Hematopoietic multipotent progenitor cell treated with erythropoietin and hydrocortisone succinate and interleukin-3 and kit ligand, for 17 days (in vitro differentiated cells): ENCODE measurements at places on chromosomes 2 and 18.

- no peak for DNase-seq
Observed at GRCh38 chr2:238956676-238957075, 108.8 kb downstream of the TWIST2 start.

DNA sequence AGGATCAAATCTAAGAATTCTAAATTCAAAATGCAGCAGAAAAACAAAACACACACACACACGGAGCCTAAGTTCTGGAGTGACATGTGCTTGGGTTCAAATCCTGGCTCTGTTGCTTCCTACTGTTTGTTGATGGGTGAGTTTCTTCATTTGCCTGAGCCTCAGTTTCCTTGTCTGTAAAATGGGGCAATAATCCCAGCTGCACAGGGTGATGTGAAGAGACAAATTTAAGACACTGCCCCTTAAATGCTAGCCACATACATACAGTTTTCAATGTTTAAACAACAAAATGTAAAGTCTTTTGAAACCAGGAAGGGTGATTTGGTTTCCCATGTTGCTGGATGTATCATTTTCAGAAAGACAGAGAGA lies 943 bp upstream of the GPR17 start:
- no peak for DNase-seq

GRCh38 chr2:76564734-76565133 lies 854.0 kb upstream of the GCFC2 start:
- DNase-seq, result no peak

DNA sequence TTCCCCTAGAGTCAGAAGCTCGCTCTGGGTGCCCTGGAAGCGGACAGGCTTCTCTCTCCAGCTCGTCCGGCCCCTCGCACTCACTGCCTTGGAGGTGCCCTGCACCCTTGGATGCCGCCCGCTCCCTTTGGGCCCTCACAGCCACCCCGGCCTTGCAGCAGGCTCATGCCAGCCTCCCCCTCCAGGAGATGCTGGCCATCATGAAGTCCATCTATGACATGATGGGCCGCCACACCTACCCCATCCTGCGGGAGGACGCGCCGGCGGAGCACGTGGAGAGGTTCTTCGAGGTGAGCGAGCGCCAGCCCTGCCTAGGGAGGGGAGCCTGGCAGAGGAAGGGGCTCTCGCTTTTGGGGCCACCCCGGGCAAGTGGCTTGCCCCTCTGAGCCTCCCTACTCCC lies 20.3 kb upstream of the FAHD2A start:
- DNase-seq, result no peak

DNA sequence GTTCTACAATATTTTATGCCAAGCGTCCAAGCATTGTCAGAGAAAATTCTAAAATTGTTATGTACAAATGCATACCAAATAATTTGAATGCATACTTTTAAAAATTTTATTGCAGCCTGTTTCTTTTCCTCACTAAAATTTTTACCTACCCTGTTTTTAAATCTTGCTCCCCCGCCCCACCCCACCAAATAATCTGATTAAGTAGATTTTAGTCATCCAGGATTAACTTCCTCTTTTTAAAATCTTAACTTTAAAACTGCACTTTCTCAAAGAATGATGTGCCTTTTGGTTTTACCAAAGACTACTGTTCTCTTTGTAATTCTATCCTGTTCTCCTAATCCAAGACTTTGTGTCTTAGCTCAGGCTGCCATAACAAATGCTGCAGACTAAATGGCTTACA lies 269.4 kb upstream of the FN1 start:
- DNase-seq, result no peak

GRCh38 chr2:37020212-37020886 lies 54.0 kb upstream of the STRN start:
- DNase-seq, result no peak

DNA sequence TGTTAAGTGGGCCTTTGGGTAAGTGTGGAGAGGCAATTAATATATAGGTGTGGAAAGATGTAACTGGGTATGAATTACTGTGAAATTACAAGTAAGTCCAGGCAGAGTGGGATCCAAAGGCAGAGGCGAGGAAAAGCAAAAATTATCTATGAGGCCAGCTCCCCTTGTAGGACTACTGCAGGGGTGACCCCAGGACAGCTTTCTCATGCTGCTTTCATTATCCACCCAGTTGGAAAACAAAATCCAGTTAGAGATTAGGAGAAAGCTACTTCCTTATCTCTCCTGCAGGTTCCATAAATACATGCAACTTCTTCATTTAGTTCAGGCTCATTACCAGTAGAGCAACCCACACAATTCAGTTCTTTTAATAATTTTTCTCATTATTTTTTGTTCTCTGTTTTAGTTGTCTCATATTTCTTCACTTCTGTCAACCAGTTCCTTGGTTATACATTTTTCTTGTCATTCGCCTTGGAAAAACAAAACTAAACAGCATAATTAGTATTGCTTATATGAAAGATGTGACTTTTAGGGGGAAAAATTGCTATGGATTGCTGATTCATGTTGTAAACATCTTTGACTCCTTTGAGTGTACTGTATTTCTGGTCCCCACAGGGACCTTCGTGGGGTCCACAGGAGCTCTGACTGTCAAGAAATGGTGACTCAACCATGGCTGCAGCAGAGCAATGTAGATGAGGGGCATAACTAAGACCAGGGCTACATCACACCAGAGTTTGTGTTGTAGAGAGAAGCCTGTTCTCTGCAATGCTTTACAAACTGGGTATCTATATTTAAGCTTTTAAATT lies 110.4 kb upstream of the PARD3B start:
- DNase-seq, result no peak

DNA sequence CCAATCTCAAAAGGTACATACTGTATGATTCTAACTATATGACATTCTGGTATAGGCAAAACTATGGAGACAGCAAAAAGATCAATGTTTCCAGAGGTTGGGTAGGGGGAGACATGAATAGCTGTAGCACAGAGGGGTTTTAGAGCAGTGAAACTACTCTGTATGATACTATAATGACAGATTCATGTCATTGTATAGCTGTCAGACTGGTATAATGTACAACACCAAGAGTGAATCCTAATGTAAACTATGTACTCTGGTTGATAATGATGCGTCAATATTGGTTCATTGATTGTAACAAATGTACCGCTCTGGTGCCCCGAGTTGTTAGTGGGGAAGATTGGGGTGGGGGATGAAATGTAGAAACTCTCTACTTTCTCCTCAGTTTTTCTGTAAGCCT lies 172.4 kb upstream of the SPOPL start:
- no peak for DNase-seq

- no peak for DNase-seq
Observed at GRCh38 chr18:23618862-23619387, 32.6 kb upstream of the NPC1 start.

GRCh38 chr2:25312958-25313710 lies 28.6 kb downstream of the DNMT3A start:
- no peak for DNase-seq

DNA sequence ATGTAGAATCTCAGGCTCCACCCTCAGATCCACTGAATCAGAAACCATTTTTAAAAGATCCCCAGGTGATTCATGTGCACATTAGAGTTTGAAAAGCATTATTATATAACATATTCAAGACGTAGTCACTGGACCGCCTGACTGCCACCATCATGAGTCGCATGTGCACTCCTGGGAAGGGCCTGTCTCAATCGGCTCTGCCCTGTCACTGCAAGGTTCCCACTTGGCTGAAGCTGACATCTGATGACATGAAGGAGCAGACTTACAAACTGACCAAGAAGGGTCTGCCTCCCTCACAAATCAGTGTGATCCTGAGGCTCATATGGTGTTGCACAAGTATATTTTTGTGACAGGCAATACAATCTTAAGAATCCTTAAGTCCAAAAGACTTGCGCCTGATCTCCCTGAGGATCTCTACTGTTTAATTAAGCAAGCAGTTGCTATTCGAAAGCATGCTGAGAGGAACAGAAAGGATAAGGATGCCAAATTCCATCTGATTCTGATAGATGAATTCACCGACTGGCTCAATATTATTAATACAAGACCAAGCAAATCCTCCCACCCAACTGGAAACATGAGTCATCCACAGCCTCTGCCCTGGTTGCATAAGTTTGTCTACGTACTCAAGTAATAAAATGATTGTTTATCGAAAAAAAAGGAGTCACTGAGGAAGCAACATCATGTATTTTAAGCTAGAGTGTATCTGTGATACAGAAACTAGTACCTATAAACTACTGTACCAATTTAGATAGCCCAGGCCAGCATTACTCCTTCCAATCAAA lies 26.2 kb downstream of the ATAD2B start:
- DNase-seq, result no peak
